ENCODE measurements at places on chromosomes 7 and 10.

DNA sequence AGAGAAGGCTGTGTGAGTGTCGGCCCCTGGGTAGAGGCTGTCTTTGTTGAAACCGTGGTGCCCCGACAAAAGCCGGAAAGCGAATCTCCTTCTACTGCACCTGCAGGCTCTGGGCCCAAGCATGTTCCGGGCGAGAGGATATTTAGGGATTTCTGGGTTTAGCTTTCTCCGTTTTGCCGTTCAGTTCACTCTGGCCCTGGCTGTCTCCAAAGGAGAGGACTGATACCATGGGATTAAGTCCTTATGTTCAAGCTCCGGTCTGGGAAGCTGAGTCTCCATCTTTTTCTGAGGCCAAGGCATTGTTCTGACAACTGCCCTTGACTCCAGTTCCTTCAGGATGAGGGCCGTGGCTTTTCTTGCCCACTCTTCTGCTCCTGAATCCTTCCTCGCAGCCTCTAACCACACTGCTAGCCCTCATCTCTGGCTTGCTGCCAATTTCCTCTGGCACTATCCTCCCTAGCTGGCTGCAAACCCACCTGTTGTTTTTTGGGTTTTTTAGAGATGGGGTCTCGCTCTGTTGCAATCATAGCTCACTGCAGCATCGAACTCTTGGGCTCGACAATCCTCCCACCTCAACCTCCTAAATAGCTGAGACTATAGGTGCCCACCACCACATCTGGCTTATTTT lies 206.8 kb downstream of the SKIDA1 start:
- DNase-seq: no peak

- no peak for DNase-seq
Observed at GRCh38 chr7:132319481-132319880, 256.8 kb downstream of the PLXNA4 start.

- no peak for DNase-seq
Observed at GRCh38 chr7:71326595-71326994, 194.7 kb downstream of the GALNT17 start.

GRCh38 chr10:8640301-8640700 lies 585.8 kb downstream of the GATA3 start:
- DNase-seq: no peak

DNA sequence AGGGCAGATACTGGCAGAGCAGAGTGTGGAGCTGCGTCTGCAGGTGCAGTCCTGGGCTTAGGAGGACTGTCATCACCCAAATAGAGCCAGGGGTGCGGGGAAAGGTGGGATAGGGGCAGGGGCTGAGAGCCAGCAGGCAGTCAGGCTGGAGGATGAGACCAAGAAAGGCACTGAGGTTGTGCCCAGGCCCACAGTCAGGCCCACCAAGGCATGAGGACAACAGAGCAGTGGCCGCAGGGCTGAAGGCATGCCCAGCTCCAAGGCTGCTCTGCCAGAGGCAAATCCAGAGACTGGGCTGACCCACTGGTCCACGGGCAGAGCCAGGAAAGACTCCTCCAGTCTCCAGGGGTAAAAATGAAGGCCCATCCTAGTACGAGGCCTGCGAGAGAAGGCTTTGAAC lies 24.4 kb upstream of the GATAD1 start:
- DNase-seq: no peak

DNA sequence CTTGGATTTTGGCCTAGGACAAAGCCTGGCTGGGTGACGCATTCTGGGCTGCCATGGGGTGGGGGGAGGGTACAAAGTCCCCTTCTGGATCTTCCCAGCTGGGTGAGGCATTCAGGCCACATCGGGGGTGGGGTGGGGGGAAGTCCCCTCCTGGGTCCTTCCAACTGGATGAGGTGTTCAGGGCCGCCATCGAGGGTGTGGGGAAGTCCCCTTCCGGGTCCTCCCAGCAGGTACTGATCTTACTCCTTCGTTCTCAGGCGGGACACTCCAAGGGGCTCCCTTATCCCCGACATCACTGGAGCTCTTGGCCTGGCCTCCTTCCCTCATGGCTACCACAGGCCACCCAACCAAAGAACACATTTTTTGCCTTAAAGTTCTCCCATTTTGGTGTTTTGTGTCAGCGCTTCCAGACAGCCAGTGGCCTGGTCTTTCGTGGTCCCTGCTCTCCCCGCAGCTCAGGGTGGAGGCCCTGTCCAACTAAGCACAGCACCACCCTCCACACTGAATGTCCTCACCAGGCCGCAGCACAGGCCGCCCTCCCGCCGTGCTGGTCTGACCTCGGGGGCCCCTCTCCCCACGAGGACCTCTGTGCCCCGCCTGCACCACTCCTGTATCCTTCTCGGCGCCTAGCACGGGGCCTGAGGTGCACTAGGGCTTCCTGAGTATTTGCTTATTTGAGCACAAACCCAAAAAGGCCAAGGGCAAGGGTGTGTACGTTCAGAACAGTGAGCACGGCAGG lies 38.5 kb downstream of the EN2 start:
- DNase-seq: no peak

DNA sequence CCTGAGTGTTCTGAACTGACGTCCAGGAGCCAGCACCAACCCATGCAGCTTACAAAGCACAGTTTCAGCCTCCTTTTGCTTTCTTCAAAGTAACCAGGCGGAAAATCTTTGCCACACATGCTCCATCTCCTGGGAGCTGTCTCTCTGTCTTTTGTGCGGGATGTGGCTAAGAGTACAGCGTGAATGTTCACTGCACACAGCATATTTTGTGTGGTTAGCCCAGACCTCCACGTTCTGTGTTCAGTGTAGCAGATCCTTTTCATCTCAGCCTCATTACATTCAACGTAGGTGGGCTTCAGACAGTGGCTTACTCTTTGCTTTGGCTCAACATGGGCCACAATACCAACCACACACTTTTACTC lies 200.8 kb downstream of the TNS3 start:
- no peak for DNase-seq

DNA sequence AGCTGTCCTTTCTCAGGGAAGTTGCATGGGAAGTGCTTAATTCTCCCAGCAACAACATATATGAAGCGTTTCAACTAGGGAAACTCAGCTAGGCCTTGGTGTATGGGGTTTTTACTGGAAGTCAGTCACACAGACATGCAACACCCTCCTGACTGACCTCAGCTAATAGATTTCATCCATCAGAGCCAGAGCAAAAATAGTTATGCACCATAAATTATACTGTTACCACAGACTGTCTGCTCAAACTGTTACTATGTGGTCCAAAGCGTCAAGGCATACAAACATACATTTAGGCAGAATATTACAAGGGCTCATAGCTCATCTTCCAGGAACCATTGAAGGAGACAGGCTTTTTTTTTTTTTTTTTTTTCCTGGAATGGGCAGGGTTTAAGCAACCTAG lies 417.9 kb downstream of the ANKRD7 start:
- DNase-seq: no peak

GRCh38 chr7:102472126-102473041 lies 6.3 kb downstream of the POLR2J start:
- no peak for DNase-seq

GRCh38 chr10:77393821-77394501 lies 243.6 kb downstream of the KCNMA1 start:
- DNase-seq: no peak

GRCh38 chr10:114911801-114912469 lies 26.1 kb upstream of the TRUB1 start:
- no peak for DNase-seq

DNA sequence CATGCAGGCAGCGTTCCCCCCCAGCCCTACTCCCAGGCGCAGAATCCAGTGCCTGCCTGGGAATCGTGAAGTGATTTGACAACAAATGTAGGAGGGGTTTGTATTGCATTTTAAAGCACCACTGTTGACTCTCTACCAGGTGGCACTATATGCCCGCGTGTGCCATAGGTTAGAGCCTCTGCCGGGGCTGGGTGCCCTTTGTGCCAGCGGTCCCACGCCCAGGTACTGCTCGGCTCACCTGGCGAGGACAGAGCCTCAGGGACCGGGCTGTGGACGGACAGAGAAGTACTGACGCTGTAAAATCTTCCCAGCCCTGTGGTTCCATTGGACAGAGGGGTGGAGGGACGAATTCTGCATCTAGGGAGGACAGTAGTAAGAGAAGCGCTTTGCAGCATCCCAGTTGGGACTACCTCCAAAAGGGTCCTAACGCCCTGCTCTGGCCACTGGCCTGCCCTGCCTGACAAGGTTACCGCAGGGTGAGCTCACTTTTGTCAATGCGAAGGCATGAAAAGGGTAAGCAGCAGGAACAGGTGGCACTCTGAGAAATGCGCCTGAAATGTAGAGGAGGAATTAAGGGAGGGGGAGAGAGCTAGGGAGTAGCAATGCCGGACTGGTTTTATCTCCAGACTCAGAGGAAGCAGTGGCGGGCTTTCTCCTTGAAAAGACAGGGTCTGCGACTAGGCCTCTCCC lies 788 bp upstream of the CACNA2D1 start:
- no peak for DNase-seq

DNA sequence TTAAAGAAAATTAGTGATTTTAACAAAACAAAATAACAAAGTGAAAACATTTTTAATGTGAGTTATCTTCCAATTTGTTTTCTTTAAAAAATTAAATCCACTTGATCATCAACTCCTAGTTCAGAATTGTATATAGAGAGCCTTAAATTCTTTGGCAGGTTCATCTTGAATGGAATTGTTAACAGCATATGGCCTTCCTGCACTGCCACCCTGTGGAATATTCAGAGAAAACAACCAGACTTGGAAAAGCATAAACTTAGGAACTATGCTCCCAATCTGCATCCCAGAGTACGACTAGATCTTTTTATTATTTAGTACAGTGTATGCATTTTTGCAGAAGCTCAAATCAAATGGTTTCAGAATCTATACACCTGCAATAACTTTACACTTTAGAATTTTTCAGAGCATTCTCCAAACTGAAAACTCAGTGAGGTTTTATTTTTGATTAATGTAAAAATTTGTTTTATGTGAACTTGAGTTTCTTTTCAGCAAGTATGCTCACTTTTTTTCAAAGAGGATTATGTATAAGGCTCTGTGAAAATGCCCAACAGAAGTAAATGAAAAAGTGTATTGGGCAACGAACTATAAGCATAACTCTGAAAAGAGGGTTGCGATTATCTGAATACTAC lies 44.9 kb upstream of the ANK3 start:
- DNase-seq: no peak

- no peak for DNase-seq
Observed at GRCh38 chr10:95273393-95274312, 17.1 kb downstream of the PDLIM1 start.

- DNase-seq: peak; percentile 72
Observed at GRCh38 chr7:13989126-13989948, at the start of gene ETV1. Gene ETV1 (minus strand): TSS chr7:13989666. CDS start chr7:13989052, 614 bp downstream.

DNA sequence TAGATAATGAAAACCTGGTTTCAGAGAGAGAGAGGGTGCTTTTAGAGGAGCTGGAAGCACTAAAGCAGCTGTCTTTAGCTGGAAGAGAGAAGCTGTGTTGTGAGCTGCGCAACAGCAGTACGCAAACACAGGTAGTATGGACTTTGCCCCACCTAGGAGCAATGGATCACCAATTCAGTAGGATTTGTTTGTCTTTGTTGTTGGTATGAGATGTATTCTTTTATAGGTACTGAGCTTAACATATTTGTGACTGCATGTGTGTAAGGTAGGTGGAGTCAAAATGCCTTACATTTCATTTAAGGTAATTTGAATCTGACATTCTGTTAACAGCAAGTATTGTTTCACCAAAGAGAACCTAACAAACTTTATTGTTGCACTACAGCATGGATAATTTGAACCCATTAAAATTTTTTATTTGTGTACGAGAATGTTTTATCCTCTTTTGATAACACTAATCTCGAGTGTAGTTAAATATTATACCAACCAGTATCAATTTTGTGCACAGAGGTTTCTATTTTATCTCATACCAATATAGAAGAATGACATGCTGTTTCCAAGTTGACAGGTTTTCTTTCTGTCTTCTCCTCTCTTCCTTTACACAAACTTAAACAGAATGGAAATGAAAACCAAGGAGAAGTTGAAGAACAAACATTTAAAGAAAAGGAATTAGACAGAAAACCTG lies 92.1 kb downstream of the CYP51A1 start:
- no peak for DNase-seq

GRCh38 chr7:95700917-95701316 lies 71.4 kb upstream of the DYNC1I1 start:
- no peak for DNase-seq

- DNase-seq: no peak
Observed at GRCh38 chr7:32299133-32299702, 191.0 kb downstream of the LSM5 start.

DNA sequence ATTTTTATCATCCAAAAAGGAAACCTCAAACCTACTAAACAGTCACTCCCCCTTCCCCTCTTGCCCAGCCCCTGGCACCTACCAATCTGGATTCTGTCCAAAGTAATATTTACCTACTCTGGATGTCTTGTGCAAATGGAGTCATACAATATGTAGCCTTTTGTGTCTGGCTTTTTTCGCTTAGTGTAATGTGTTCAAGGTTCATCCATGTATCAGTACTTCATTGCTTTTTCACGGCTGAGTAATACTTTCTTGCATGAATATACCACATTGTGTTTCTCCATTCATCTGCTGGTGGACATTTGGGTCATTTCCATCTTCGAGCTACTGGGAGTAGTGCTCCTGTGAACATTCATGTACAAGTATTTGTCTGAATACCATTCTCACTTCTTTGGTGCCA lies 113.6 kb downstream of the EEPD1 start:
- DNase-seq: no peak

DNA sequence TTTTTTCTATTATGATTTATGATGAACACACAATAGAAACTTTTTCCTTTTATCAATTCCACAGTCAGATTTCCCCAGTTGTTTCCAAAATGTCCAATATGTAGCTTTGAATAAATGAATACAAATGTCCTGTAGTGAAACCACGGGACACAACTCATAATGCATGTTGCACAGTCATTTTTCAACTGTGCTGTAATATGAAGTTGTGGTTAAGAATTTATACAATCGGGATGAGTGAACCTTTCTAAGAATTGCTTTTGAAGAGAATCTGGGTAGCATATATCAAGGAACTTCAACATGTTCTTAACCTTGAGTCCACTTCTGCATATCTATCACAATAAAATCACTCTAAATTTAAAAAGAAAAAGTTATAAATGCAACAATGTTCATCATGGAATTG lies 14.6 kb upstream of the ST7 start:
- DNase-seq: no peak

- peak; percentile 80 for DNase-seq
Observed at GRCh38 chr10:24894309-24894708, 58.1 kb downstream of the PRTFDC1 start.

DNA sequence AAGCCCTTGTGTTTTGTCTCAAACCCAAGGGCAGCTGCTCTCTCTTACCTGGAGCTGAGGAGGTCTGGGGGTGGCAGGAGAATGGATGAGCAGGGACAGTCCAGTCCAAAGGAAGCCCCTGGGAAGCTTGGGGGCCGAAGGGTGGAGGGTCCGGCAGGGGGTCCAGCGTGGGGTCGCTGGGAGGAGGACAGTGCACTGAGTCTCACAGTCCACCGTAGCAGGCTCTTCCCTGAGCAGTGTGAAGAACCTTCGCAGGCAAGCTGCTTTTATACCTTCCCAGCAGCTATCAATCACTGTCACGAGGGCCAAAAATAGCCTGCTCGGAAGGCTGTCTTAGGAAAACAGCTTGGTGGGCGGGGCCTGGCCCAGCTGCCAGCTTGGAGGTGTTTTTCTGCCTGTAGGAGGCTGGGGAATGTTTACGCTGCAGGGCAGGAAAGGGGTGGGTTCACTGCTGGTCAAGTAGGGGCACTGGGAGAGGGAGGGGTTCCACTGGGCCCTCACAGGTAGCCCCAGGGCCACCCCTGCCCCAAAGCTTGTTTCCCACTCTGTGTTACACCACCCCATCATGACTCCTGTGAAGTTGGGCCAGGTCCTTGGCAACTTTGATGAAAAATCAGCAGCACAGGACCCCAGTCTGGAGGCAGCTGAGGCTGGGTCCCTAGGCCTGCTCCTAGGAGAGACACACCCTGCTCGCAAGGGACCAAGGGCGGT lies at the start of gene DEPP1:
Gene DEPP1 (minus strand): TSS at position 240 of the 711 bp plus-strand sequence. CDS start 779 bp downstream, outside the sequence.
- DNase-seq: peak; percentile 92
